Activated naive CD4-positive, alpha-beta T cell treated with anti-CD3 and anti-CD28 coated beads, Interleukin-2, amount 10 ng/mL, durations not matched to agents 7 days and 5 days (primary cell): ENCODE measurements at places on chromosomes 3 and 15.

GRCh38 chr3:162082516-162082915 is 585.9 kb downstream of the OTOL1 start:
- no peak for DNase-seq

DNA sequence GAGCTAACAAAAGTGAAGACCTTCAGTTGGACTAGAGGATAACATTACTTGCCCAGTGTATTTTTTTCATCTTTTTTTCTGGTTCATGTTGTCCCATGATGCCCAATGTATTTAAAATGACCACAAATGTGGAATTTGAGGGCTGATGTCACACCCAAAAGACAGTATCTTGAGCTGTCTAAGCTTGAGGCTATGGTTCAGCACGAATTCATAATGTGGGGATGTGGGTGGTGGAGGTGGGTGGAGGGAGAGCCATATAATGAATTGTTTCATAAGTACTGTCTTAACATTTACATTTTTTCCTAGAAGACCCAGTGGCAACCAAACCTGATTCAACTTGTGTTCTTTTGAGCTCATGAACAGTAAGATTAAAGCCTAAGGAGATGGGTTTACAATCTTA is 37.5 kb downstream of the CHAC1 start:
- no peak for DNase-seq

- DNase-seq: no peak
Observed at GRCh38 chr3:57128826-57129667, 36.1 kb downstream of the IL17RD start.

GRCh38 chr3:142663865-142664264 is 60.0 kb upstream of the TRPC1 start:
- DNase-seq: no peak

- no peak for DNase-seq
Observed at GRCh38 chr15:86751116-86751515, 671.4 kb downstream of the AGBL1 start.

DNA sequence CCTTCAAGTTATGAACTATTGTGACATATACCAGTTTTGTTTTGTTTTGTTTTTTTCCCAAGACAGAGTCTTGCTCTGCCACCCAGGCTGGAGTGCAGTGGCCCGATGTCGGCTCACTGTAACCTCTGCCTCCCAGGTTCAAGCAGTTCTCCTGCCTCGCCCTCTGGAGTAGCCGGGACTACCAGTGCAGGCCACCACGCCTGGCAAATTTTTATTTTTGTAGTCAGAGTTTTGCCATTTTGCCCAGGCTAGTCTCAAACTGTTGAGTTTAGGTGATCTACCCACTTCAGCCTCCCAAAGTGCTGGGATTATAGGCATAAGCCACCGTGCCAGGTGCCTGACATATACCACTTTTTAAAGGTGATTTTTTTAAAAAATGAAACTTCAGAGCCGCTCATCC is 74.6 kb downstream of the ARRDC4 start:
- DNase-seq: no peak

GRCh38 chr15:28911310-28911931 is 25.6 kb downstream of the APBA2 start:
- no peak for DNase-seq

GRCh38 chr15:33934921-33935320 is 33.4 kb upstream of the CHRM5 start:
- no peak for DNase-seq

- DNase-seq: no peak
Observed at GRCh38 chr3:169394316-169394715, 269.2 kb downstream of the MECOM start.

- no peak for DNase-seq
Observed at GRCh38 chr15:79396850-79397249, 35.3 kb upstream of the MINAR1 start.

- no peak for DNase-seq
Observed at GRCh38 chr3:112629425-112629824, 11.5 kb downstream of the CCDC80 start.

- no peak for DNase-seq
Observed at GRCh38 chr15:37104424-37104981, 4.2 kb upstream of the MEIS2 start.
